ENCODE measurements at places on chromosomes 2 and 18.

DNA sequence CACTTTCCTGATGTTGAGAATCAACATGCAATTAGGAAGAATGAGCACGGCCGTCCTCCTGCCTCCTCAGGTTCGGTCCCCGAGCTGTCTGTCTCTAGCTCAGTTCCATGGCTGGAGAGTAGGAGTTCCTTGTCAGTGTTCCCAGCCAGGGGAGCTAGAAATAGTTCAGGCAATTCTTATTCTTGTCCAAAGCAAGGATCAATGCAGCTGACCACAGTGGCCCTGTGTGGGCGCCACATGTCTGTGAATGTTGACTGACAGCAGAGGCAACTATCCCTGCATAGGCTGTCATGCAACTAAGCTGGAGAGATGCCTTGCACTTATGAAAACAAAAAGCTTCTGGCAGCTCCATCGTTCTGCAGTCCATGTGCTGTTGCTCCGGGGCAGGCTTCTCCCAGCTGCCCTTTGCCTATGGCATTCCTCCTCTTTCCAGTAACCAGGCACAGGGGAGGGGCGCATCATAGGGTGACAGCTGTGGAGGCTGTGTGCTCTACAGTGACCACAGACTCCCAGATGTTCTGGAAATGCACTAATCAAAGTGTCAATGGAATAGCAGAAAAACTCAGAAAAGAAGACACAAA, 58.7 kb downstream of the PDCL3 start:
- DNase-seq: no peak

DNA sequence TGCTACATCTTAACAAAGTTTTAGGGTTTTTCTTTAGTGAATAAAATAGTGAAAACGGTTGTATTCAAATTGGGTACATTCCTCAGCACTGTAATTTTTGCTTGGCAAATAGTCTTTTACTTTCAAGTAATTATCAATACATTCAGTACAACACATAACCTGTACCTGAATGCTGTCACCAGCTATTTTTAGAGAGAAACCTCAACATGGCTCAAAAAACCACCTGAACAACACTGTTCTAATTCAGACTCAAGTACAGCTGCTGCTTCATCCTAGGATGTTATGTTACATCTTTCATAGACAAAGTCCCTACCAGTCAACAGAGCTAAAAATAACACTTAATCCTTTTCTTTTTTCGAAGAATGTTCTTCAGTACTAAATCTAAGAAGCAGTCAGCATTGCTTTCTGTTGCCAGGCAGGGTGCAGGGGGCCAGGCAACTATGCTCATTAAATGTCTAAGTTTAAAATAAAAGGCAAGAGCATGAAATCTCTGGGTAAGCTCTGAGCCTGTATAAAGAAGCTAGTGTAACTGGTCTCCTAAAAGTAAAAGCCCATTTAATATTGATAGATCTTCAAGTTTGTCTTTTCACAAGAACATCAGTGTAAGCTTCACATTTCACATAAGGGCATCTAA, 20.5 kb downstream of the PDIA6 start:
- no peak for DNase-seq

- no peak for DNase-seq
These were observed 448.3 kb upstream of the SLC14A2 start for GRCh38 chr18:45166836-45167551.

DNA sequence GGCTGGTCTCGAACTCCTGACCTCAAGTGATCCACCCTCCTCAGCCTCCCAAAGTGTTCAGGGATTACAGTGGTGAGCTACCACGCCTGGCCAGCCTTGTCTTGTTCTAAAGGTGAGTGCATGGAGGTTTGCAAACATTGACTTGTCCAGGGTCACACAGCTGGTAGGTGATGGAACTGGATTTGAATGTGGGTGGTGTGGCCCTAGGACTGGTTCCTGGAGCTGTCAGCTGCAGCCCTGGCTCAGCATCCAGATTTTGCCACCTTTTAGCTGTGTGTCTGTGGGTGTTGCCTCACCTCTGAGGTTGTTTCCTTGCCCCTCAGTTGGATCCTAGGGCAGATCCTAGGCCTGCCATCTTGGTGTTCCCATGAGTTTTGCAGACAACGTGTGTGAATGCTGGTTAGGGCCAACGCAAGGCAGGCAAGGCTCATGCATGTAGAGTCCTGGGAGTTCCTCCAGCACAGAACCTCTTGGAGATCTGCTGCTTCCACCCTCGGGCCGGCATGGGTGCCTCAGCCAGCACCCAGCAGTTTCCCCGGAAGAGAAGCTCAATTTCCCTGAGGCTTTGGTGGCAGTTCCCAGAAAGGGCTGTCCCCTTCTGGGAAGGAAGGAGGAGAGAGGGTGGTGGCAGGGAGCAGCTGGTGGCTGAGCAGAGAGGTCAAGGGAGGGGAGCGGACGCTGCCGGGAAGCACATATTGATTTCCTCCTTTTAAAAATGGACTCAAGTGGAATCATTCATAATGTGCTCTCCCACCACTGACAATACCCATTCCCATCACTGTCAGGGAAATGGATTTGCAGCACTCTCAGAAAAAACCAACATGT, 127.6 kb upstream of the HS6ST1 start:
- no peak for DNase-seq

- DNase-seq: no peak
These were observed 83.3 kb downstream of the KCNS3 start for GRCh38 chr2:17961789-17962188.

Measured in fibroblast of skin of left biceps (primary cell).